ENCODE measurements at places on chromosomes 6 and 20.
A peak's percentile ranks its signal among the peaks of the same experiment; 100 is the strongest.

DNA sequence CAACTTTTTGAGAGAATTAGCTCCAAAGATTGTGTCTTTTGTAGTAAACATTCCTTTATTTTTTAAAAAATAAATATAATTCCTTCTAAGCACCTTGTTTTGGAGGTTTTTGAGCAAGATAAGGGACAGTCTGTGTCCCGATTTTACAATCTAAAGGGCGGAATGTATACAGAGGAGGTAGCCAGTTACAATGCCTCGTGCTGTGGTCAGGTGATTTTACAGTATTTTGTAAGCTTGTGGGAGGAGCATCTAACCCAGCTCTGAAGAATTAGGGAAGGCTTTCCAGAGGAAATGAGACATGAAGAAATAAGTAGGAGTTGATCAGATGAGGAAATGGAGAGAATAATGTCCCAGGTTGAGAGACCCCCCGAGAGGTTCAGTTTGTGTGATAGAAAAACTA is 1.3 kb downstream of the HINT3 start:
- peak; percentile 53 for DNase-seq

GRCh38 chr6:152698692-152699091 is 995 bp downstream of the MYCT1 start:
- no peak for DNase-seq

DNA sequence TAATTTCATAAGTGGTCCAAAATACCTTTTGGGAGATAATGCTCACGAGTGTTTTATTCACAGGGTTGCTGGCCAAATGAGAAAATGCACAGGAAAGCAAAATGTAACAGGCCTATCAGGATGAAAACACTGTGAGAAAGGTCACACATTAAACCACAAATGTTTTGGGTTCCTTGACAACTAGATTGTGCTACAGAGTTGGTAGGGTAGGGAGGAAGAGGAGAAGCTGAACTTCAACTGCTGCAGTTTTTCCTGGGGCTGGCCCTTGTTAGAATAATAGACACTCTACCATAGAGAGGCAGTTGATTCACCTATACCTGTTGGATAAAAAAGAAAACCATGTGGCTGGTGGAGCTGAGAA is 28.1 kb upstream of the PAQR8 start:
- DNase-seq, result no peak

DNA sequence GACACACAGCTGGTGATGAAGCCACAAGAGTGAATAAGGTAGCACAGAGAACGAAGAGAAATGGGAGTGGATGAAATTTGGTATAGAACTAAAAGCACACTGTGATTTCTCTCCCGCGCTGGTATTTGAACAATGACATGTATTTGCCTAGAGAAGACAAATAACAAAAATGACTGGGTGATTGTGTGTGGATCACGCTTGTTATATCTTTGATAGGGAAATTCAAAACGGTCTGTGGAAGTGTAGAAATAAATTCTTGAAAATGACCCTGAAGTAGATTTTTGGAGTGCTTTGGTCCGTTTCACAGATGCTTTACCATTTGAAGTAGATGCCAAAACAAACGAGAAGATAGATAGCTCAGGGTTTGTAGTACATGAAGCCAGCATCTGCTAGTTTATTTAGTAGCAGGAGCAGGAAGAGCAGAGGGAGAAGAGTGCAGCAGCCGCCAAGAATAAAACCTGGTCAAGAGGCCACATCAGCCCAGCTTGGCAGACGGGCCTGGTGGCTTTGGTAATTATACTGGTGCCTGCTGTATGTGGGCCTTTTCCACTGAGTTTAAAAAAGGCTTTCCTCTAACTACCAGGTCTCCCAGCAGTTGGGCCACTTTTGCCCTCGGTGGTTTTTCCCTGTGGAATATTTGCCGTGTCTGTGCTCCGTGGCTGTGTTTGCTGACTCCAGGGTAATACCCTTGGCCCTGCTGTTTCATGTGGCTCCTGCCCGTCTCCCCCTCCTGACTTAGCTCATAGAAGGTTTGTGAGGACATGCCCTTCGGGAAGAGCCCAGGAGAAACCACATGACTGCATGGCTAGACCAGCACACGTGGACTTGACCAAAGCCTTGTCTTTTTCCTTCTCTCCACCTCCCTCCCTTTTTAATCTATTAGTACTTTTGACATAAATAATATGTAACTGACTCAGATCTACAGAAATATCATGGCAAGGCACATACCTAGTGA is 294.0 kb downstream of the SOX4 start:
- DNase-seq, result no peak

GRCh38 chr6:41427642-41428335 is 92.4 kb downstream of the NCR2 start:
- peak; percentile 52 for DNase-seq

- DNase-seq, result no peak
Measured at GRCh38 chr20:9613871-9614270, 99.5 kb downstream of the LAMP5 start.

DNA sequence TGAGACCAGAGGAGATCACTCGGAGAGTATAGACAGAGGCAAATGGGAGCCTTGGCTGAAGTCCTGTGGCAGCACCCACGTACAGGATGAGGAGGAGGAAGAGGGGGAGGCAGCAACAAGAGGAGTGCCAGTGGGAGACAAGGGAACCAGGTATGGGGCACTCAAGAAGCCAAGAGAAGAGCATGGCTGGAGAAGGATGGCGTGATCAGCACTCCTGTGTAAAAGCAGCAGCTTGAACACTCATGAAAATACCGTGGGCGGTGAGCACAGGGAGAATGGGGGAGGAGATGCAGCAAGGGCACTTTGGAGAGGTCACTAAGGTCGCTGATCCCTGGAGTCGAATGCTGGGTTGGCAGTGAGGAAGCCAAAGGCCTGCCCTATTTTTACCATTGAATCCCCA is 51.2 kb upstream of the PRND start:
- DNase-seq, result no peak

DNA sequence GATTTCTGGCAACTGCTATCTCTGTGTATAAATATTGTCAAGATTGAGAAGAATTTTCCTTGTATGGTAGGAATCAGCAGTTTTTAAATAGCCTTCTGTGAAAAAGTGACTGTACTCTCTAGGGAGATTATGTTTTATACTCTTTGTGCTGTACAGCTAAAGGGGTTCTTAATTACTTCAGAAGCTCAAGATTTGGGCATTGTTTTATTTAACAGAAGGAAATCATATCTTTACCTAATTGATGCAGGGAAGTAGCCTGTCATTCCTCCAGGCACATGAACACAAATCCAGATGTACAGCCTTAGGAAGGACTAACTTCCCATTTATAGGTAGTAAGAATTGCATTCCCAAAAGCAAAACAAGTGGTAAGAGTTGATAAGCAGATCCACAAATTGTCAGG is 1.3 kb downstream of the CALHM5 start:
- no peak for DNase-seq

GRCh38 chr20:1815502-1816085 is 79.6 kb upstream of the SIRPA start:
- no peak for DNase-seq

- no peak for DNase-seq
Measured at GRCh38 chr6:89585154-89585553, 53.4 kb downstream of the LYRM2 start.

GRCh38 chr6:117919775-117920729 is 13.0 kb downstream of the SLC35F1 start:
- DNase-seq, result no peak

DNA sequence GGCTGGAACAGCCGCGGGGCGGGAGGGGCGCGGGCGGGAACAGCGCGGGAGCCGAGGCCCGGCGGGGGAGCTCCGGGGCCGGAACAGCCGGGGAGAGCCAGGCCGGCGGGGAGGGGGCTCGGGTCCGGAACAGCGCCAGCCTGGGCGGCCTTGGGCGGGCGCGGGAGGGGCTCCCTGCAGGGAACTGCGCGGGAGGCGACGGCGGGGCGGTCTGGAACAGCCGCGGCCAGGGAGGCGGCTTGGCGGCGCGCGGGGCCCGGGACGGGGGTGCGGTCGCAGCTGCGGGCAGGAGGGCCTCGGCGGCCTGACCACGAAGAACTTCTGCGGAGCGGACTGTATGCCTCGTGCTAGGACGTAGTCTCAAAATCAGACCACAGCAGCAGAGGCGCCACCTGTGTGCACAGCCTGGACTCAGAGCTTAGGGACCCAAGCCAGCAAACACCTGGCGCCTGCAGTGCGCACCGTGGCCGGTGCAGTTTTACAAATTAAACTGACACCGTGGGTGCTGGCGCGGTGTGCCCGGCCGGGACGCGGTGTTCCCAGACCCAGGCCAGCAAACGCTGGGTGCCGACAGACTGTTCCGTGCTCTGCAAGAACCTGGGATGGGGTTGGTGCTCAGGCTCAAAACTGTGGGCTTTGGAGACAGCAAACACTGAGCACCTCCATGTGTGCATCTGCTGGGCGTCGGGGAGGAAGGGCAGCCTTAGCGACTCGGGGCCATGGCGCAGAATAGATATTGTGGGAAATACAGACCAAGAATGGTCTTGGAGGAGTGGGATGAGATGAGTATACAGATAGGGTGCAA is 572 bp downstream of the ZNF341 start:
- peak; percentile 86 for DNase-seq

DNA sequence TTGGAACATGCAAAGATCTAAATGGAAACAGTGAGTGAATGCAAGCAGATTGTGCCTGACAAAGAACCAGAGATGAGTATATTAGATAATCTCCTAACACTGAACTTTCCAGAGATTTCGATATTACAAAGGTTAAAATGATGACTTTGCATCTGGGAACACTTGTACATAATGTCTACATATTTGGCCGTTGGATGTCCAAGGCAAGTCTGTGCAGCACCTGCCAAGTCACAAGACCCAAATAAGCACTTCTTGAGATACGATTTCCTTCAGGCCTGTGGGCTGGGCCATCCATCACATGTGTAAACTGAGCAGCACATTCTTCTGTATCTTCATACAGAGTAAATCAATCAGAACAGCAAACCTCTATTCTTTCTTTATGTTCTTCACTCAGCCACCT is 32.5 kb upstream of the SMLR1 start:
- no peak for DNase-seq

DNA sequence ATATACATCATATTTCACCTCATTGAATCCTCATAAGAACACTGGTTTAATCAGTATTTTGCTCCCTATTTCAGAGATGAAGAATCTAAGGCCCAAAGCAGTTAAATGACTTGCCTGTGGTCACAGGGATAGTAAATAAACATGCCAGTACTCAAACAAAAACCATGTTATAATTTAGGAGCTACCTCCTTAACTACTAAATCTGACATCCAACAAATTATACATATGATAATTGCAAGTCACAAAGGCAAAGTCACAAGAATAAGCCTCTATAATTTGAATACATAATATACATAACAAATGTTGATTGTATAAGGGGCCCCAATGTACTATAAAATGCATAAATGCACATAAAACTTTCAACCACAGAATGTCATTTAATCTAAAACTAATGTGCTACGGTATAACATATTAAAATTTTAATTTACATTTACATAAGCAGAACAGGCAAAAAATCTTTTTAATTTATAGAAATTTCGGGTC is 157.4 kb upstream of the SLC22A16 start:
- no peak for DNase-seq

GRCh38 chr6:105509506-105510331 is 106.8 kb upstream of the PREP start:
- peak; percentile 75 for DNase-seq

- no peak for DNase-seq
Measured at GRCh38 chr6:33144373-33144772, 47.9 kb downstream of the COL11A2 start.

GRCh38 chr6:118468682-118469465 is 79.2 kb upstream of the PLN start:
- DNase-seq, result peak; percentile 39

- DNase-seq, result no peak
Measured at GRCh38 chr6:43035495-43036194, 14.2 kb downstream of the RRP36 start.

- DNase-seq, result peak; percentile 99
Measured at GRCh38 chr20:47330933-47331708, 25.4 kb downstream of the ZMYND8 start.

- DNase-seq, result no peak
Measured at GRCh38 chr20:37981568-37981967, 51.7 kb downstream of the TTI1 start.

- DNase-seq, result peak; percentile 22
Measured at GRCh38 chr6:141169419-141169818, 963.3 kb upstream of the GJE1 start.

DNA sequence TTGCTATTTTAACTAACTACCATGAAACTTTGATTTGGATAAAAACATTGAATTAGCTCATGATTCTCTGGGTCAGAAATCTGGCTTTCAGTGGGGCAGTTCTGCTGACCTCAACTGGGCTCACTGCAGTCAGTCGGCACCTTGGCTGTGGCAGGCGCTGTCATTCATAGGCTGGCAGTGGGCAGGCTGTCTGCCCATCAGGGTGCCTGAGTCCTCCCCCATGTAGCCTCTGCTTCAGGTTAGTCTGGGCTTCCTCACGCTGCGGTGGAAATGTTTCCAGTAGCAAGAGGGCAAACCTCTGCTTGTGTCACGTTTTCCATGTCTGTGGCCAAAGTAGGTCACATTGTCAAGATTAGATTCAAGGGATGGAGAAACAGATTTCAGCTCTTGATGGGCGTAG is 251.0 kb upstream of the TCF21 start:
- DNase-seq, result no peak

DNA sequence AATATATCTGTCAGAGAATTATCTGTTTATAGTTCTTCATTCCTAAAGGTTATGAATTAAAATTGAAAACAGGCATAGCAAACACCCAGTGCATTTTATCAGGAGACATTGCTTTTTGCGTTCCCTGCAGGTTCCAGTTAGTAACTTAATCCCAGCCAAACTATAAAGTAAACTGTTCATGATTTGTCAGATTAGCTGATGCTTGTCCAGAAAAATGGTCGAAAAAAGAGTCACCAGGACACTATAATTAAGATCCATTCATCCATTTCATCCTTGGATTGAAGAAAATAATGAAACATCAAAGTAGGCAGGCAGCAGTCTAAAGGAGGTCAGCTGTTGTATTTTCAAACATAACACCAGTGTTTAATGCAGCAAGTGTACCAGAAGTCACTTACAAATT is 75.9 kb downstream of the EPHA7 start:
- DNase-seq, result no peak

DNA sequence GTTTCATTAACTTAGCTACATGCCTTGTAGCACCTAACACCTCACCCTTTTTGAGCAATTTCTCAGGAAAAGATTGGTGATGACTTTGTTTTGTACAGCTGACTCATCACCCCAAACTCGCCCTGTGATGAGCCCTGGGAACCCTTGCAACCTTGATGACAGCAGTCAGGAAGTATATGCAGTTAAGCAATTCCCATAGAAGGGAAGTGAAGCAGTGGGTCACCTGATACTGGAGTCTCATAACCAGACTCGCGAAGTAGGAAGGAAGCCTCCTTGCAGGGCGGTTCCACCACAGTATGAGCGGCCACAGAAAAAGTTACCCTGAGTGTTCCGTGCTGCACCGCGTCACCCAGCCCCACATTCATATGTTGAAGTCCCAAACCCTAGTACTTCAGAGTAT is 82.0 kb upstream of the EDN1 start:
- peak; percentile 79 for DNase-seq

GRCh38 chr20:62122654-62123449 is 577 bp downstream of the LSM14B start:
- peak; percentile 50 for DNase-seq
